Upper lobe of right lung (tissue), 1 donor: ENCODE measurements at places on chromosomes 2 and 18. TPM values are rescaled to one million over a fixed set of nuclear protein-coding genes. Genes with fewer than 3 reads are reported as not detected.

DNA sequence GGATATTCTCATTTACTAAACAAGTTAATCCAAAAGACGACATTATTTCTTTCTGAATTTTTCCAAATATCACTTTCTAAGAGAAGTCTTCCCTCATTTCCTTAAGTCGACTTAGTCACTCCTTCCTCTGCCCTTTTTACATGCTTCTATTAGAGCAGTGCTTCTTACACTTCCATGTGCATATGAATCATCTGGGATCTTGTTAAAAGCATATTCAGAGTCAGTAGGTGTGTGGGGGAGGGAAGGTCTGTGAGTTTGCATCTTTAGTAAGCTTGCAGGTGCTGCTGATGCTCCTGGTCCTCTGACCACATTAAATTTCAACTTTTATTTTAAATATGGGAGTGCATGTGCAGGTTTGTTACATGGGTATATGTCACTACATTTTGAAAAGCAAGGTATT, 582.6 kb downstream of the NRXN1 start:
- DNase-seq, result no peak

GRCh38 chr2:54522624-54523281, 66.6 kb downstream of the SPTBN1 start:
- DNase-seq, result peak; percentile 71

- DNase-seq, result no peak
Measured at GRCh38 chr18:79569720-79570119, 109.9 kb upstream of the CTDP1 start.

GRCh38 chr2:180481998-180482397, 474.9 kb upstream of the CWC22 start:
- no peak for DNase-seq

- no peak for DNase-seq
Measured at GRCh38 chr18:54679318-54680149, 88.5 kb downstream of the DYNAP start.

DNA sequence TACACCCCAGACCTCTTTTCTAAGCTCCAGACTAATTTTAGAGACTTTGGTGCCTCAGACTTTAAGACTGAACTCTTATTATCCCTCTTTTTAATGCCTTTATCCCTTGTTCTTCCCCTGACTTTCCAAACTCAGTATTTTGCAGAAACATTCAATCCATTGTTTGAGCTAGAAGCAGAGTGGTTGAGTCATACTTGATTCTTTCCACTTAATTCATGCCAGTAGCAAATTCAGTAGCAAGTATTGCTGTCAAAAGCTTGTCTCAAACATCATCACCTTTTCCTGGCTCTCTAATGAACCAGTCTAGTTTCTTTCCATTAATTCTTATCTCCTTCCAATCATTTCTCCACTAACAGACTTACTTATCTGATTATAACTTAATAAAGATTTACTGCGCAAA, 699.7 kb upstream of the ZNF804A start:
- DNase-seq, result no peak

DNA sequence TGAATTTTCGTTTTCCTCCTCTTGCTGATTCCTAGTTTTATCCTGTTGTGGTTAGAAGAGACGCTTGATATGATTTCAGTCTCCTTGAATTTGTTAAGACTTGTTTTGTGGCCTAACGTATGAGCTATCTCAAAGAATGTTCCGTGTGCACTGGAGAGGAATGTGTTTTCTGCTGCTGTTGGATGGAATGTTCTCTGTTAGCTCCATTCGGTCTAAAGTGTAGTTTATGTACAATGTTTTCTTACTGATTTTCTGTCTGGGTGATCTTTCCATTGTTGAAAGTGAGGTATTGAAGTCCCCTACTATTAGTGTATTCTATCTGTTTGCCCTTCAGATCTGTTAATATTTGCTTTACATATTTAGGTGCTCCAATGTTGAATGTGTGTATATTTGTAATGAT, 25.9 kb downstream of the COLEC11 start:
- no peak for DNase-seq

DNA sequence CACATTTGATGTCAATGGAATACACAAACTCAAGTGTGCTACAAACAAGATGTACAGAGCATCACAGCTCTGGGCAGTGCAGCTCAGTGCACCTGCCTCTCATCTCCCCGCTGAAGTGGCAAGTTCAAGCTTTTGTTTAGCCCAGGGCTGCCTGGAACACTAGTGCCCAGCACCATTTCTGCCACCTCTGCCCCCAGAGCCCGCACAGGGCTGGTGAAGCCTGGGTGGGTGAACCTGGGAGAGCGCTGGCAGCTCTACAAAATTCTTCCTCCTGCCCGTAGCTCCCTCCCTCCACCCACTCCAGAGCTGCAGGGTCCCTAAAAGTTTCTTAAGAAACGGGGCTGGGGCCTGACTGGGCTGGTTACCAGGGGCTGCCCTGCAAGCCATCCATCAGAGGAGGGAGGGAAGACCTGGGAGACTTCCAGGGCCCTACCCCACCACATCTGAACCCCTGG, 1.5 kb downstream of the HES6 start:
- DNase-seq, result no peak

DNA sequence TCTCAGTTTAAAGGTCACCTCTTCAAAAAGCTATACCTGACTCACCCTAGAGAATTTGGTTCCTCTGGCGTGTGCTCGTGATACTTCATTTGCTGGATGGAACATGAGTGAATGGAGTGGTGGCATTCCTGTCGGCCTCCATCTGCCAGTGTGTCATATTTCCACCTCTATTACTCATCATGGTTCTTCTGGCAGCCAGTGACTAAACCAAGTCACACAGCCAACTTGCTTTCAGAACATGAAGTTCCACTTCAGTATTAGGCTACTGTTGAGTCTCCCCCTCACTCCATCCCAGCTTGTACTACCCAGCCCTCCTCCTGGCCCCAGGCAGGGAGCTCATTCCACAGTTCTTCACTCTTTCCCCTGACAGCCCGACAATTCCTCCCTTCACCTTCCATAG, 169.8 kb downstream of the MREG start:
- no peak for DNase-seq

DNA sequence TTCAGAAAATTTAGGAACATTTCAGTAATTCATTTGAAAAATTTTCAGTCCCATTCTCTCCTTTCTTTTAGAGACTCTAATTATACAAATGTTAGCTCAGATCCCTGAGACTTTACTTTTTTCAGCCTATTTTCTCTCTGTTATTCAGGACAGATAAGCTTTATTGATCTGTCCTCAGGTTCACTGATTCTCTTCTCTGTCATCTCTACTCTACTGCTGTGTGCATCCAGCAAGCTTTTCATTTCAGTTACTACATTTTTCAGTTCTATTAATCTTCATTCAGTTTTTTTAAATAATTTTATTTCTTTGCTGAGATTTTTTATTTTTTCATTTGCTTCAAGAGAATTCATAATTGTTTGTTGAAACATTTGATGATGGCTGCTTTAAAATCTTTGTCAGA, 22.1 kb upstream of the PIK3C3 start:
- no peak for DNase-seq

GRCh38 chr2:85892216-85892944, 3.6 kb upstream of the ST3GAL5 start:
- no peak for DNase-seq

- no peak for DNase-seq
Measured at GRCh38 chr18:58584200-58585127, 44.4 kb downstream of the ALPK2 start.

DNA sequence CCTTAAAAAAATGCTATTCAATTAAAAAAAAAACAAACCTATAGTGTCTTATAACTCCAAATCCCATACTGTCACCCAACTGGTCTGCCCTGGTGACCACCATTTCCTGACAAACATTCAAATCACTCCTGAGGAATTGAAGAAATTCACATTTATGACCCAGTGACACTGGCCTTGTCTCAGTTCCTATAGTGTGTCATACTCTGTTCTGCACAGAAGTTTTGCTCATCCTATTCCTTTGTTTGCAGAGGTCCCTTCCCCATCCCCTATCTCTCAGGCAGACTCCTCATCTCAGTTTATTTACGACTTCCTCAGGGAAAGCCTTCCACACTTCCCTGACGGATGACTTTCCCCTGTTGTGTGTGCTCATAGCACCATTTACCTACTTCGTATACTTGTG, 14.7 kb downstream of the ZC3H6 start:
- DNase-seq, result no peak

- no peak for DNase-seq
Measured at GRCh38 chr18:46320928-46321711, 216.9 kb downstream of the HAUS1 start.

DNA sequence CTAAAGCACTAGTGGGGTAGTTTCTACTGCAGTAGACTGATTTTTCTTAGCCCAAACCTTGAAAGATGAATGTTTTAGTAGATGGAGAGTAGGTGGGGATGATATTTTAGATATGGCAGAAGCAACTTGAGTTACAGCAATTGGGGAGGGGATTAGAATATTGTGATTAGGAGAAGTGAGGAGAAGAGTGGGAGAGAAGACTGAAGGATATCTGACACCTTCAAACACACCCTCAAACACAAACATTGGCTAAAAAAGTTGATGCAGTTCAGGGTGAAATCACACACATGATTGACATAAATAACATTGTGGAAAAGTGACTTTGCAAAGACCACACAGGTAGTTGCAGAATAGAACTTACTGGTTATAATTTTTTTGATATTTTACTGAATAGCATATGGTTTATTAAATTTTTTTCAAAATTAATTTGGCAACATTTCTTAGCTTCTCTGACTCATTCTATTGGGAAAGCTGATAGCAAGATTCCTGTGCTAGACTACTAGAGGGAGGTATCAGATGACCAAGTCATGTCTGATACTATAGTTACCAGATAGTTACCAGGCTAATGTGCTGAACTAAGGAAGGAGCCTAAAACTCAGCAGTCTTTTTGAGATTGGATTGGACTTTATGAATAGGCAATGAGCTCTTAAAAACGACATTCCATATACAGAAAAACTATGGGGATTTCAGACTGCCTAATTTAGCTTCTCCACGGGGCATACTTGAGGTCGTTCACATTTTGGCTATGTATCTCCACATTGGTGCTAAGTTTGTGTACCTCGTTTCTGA, 73.0 kb downstream of the ACTR3 start:
- DNase-seq, result no peak

GRCh38 chr2:28955467-28955866, 25.6 kb upstream of the TOGARAM2 start:
- DNase-seq, result no peak

- no peak for DNase-seq
Measured at GRCh38 chr2:108349571-108349928, 28.2 kb upstream of the SULT1C4 start.

DNA sequence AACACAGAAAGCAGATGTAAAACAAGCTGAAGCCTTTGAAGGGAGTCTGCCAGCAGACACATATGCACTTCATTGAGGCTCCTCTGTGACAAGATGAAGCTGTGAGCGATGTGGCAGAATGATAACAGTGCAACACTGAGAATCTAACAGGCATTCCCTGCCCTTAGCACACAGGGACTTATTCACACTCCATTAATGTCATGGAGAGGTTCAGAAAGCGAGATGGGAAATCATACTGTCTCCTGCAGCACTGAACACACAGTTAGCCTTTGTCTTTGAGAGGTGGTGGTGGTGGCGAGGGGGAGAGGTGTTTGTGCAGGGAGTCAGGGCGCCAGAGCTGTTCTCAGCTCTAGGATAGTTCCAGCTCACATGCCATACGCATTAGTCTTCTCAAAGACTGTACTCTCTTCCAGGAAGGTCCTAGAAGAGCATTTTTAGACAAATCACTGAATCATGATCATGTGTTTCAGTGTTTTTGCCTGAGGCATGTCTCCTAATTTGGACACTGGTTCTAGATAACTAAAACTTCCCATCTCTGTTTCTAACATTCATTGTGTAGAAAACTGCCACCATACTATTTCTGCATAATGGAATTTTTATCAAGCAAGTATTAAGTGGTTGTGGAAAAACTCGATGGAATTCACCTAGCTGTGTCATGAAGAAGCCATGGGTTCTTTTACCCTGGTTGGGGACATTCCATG, 93.5 kb upstream of the ITGB6 start:
- DNase-seq, result no peak

TANC1 gene
- 60.4 TPM for total RNA-seq

TMEM198 gene
- 2.9 TPM for total RNA-seq

TEKT4 gene
- total RNA-seq, result not detected

ZNF521 gene
- 25.0 TPM for total RNA-seq

IDH1 gene
- total RNA-seq, result 116 TPM

C2orf80 gene
- not detected for total RNA-seq

DSG4 gene
- total RNA-seq, result not detected

B4GALT6 gene
- 3.5 TPM for total RNA-seq

PLCD4 gene
- 1.0 TPM for total RNA-seq
